ENCODE measurements at places on chromosomes 3 and 15. TPM values are rescaled to one million over a fixed set of nuclear protein-coding genes. Genes with fewer than 3 reads are reported as not detected.

Gene RASGRF1
- total RNA-seq, result not detected

Gene ASB14
- not detected for total RNA-seq

Gene TMEM212
- not detected for total RNA-seq

Gene SHF
- 2.7 TPM for total RNA-seq

Gene GOLGA8S
- total RNA-seq, result 0.08 TPM

Gene GOLGA6B
- 0.13 TPM for total RNA-seq

Gene CD96
- 107 TPM for total RNA-seq

Gene ZNF609
- total RNA-seq, result 41.2 TPM

Gene UACA
- 2.0 TPM for total RNA-seq

Gene LNP1
- total RNA-seq, result 1.4 TPM

Gene GOLGA8H
- not detected for total RNA-seq

Gene CCR4
- total RNA-seq, result 207 TPM

Gene PARP3
- 10.4 TPM for total RNA-seq

Gene OR5K2
- total RNA-seq, result not detected

Gene SV2B
- 0.13 TPM for total RNA-seq

Gene SMCO1
- not detected for total RNA-seq

Gene ARL14
- not detected for total RNA-seq

Gene HHLA2
- 2.0 TPM for total RNA-seq

Gene KCNMB3
- total RNA-seq, result 0.40 TPM

Gene OGG1
- 37.4 TPM for total RNA-seq

Gene ABI3BP
- not detected for total RNA-seq
